ENCODE measurements at places on chromosomes 2 and 18. TPM values are rescaled to one million over a fixed set of nuclear protein-coding genes. Genes with fewer than 3 reads are reported as not detected.

The FAM110C gene
- not detected for total RNA-seq

The ZNF236 gene
- total RNA-seq: 21.0 TPM

The STARD6 gene
- not detected for total RNA-seq

The PRKAG3 gene
- total RNA-seq: not detected

The MALL gene
- total RNA-seq: 0.49 TPM

The CHRNG gene
- total RNA-seq: 3.5 TPM

The TXNDC2 gene
- not detected for total RNA-seq

The RTP5 gene
- not detected for total RNA-seq

The TNFAIP6 gene
- not detected for total RNA-seq

Data from glutamatergic neuron (in vitro differentiated cells).